ENCODE measurements at places on chromosomes 2 and 18.

DNA sequence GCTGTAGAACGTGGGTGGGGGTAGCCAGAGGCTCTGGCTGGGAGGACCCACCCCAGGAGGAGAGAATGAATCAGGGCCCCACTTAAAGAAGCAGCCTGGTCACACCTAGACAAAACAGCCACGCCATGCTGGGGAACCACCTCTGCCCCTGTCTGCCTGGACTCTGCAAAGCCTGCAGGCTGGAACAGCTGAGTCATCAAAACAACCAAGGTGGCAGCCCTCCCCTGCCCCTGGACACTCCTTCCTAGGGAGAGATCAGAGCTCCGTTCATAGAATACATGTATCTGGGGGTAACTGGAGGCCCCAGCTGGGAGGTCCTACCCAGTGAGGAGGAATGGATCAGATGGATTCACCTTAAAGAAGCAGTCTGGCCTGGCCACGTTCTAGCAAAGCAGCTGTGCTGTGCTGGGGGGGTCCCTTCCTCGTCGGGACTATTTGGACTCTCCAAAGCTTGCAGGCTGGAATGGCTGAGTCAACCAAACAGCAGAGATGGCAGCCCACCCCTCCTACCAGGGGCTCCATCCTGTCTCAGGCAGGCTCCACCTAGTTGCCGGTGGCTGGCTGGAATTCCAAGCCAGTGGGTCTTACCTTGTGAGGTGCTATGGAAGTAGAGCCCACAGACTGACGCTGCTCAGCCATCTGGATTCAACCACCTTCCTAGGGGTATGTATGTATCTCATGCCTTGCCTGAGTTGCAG, 50.5 kb upstream of the NT5C1B start:
- DNase-seq = peak; percentile 16

DNA sequence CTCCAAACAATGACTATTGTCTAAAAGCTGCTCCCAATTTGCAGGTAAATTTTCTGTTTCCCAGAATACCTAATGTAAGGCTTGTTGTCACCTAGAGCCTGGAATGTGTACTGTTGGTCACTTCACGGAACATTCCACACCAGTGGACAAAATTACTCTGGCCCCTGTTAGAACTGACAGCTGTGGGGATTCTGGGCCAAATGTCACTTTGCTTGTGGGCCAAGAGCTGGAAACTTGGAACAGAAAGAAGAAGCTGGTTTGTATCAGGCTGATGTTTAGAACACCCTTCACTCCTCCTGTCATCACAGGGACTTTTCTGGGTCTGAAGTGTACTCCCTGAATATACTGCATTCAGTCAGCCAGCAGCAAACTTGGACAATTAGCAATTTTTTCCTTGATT, 495.6 kb upstream of the SYT4 start:
- DNase-seq = no peak

- no peak for DNase-seq
Measured at GRCh38 chr2:176781570-176782217, 430.9 kb upstream of the HNRNPA3 start.

- DNase-seq = no peak
Measured at GRCh38 chr2:240930631-240931318, 24.6 kb downstream of the CROCC2 start.

DNA sequence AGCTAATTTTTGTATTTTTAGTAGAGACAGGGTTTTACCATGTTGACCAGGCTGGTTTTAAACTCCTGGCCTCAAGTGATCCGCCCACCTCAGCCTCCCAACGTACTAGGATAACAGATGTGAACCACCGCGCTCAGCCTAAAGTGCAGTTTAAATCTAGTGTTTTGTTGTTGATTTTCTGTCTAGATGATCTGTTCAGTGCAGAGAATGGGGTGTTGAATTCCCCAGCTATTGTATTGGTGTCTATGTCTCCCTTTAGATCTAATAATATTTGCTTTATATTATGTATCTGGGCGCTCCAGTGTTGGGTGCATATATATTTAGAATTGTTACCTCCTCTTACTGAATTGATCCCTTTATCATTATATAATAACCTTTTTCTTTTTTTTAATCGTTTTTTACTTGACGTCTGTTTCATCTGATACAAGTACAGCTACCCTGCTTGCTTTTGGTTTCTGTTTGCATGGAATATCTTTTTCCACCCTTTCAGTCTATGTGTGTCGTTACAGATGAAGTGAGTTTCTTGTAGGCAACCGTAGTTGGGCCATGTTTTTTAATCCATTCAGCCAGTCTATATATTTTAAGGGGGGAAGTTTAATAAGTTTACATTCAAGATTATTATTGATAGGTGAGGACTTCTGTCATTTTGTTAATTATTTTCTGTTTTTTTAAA, 34.3 kb downstream of the GALM start:
- no peak for DNase-seq

- no peak for DNase-seq
Measured at GRCh38 chr18:34991561-34991960, 49.7 kb upstream of the MAPRE2 start.

DNA sequence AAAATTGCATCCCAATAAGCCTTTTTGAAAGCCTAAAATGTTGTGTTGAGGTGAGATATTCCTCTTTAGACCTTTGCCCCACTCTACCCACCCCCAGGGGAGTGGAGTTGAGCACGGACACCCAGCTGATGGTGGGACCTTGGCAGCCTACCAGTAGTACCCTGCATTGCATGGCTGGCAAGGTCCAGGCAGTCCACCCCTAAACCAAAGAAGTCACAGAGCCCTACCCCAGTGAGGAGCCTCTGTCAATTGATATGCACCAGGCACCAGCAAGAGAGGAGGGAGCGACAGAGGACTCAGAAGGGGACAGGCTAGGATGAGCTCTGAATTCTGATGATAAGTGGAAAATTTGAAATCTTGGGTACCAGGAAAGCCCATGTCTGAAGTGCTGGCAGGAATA, 38.6 kb downstream of the MARCO start:
- no peak for DNase-seq
